ENCODE measurements at places on chromosomes 7 and 10.

GRCh38 chr10:108591417-108591816 lies 1331.9 kb downstream of the XPNPEP1 start:
- peak; percentile 34 for DNase-seq

DNA sequence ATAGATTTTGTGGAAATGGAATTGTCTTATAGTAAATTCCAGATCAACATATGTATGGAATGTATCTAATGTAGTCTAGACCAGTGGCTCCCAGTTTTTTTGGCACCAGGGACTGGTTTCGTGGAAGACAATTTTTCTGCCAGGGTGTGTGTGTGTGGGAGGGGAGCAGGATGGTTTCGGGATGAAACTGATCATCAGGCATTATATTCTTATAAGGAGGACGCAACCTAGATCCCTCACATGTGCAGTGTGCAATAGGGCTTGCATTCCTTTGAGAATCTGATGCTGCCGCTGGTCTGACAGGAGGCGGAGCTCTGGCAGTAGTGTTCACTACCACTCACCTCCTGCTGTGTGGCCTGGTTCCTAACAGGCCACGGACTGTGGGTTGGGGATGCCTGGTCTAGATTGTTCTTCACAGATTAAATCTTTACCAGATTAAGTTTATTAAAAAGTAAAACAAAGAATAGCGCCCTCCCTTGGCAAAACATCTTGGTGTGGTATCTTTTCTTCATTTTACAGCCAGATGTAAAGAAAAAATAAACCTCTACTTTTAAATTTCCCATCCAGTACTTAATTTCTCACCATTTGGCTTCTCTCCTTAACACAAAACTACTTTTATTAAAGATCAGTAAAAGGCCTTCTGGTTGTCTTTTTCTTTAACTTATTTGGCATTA lies 48.4 kb downstream of the SEPTIN7 start:
- peak; percentile 68 for DNase-seq

DNA sequence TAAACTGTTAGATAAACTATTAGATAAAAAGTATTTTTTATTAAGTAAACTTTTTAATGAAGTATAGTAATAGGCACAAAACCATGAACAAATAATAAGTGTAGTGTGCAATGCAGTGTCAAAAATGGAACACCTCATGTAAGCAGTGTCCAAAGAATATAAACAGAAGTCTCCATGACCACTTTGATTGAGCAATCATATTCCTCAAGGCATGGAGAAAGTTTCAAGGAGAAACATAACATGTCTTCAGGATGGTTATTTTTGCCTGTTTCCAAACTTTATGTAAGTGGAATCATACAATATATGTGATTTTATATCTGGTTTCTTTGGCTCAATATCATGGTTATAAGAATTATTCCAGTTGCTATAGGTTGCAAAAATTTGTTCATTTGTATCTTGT lies 6.1 kb upstream of the RELN start:
- DNase-seq: no peak

- DNase-seq: peak; percentile 6
Measured at GRCh38 chr7:636396-636795, 90.1 kb upstream of the DNAAF5 start.

- DNase-seq: no peak
Measured at GRCh38 chr10:69468751-69469089, 17.5 kb downstream of the TSPAN15 start.

Data from fibroblast of upper back skin (primary cell).